ENCODE measurements at places on chromosomes 2 and 18.

- no peak for DNase-seq
These were observed 33.2 kb upstream of the GALNT3 start for GRCh38 chr2:165827016-165827920.

GRCh38 chr2:232393556-232393955, 13.1 kb upstream of the ALPG start:
- no peak for DNase-seq

- no peak for DNase-seq
These were observed 14.0 kb upstream of the BCL2L11 start for GRCh38 chr2:111106706-111107105.

DNA sequence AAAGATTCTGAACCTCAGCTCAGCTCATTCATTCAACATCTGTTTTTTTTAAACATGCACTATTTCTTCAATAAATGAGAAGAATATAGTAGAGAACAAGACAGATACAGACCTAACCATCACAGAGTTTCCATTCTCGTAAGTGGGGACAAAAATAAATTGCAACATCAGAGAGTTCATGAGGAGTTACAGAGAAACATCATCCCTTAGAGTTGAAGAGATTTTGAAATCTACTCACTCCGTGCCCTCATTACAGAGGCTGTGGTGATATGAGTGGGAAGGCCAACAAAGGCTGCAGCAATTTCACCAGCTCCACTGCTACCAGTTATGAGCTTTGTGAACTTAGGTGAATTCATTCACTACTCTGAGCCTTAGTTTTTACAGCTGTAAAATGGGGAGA, 399.3 kb downstream of the BCL11A start:
- DNase-seq, result no peak

- DNase-seq, result no peak
These were observed 33.2 kb downstream of the RAPH1 start for GRCh38 chr2:203501873-203502272.

GRCh38 chr2:189900726-189901125, 116.5 kb downstream of the PMS1 start:
- no peak for DNase-seq

GRCh38 chr2:238655198-238655860, 192.6 kb upstream of the TWIST2 start:
- no peak for DNase-seq

- no peak for DNase-seq
These were observed 86.9 kb downstream of the SLC25A12 start for GRCh38 chr2:171807119-171807518.

DNA sequence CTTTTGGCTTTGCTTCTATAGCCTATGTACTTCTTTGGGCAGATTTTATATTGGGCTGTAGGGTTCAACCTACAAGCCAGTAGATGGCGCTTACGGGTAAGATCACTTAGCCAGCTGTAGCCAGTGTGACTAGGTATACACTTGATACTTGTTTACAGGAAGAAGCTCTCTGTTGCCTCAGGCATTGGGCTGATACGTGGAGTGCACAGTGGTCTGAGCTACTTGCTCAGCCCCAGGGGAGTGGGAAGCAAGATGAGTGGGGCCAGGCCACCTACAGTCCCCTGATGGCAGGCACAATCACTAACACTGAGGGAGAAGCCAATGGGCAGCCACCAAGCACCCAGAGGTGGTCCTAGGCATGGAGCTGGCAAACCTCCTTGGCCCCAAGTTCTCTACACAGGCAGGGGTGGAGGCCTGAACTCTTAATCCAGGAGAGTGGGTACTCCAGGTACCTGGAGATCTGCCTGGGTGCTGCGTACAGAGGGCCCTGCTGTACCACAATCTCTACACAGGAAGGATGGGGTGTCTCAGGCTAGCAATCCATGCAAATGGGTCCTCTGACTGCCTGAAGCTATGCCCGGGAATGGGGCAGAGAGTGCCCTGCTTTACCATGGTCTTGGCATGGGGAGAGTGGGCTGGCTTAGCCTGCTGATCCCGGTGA, 122.2 kb downstream of the NCOA1 start:
- DNase-seq, result no peak

- DNase-seq, result no peak
These were observed 4.8 kb upstream of the CAPN14 start for GRCh38 chr2:31222071-31222470.

DNA sequence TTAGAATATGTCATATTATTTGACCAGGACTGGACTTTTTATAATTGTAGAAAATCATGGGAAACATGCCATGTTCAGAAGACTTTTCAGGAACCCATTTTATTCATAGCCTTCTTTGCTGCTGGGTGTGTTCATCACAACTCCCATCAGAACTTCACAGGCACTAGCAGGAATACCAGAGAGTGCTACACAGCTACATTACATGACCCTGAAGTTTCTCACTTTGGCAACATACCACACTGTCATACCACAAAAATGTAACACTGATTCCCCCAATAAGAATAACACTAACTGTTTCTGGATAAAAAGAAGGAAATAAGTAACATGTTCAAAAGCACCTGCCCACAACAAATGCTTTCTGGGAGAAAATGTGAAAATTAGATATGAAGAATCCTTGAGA, 405.4 kb downstream of the CDH2 start:
- DNase-seq, result no peak

GRCh38 chr18:36086186-36086585, 18.8 kb upstream of the RPRD1A start:
- no peak for DNase-seq

DNA sequence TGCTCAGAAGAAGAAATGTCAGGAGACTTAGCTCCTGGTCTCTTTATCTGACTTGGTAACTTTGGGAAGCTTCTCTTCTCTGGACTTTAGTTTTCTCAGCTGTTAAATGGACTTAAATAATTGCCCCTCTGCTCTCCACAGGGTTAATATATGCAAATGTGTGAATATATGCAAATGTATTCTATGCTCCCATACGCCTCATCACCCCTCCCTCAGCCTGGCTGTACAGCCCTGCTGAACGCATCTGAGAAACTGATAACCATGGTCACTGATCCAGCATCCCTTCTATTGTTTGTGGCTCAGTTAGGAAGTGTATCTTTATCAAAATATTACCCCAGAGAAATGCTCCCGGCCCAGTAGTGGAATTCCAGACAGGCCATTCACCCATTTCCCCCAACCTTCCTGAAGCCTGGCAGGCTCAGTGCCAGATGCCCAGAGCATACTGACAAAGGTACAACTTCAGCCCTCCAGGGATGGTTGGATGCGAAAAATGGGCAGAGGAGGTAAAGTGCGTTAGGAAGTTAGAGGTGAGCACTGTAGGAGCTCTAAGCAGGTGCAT, 103.4 kb downstream of the DYSF start:
- DNase-seq, result no peak

DNA sequence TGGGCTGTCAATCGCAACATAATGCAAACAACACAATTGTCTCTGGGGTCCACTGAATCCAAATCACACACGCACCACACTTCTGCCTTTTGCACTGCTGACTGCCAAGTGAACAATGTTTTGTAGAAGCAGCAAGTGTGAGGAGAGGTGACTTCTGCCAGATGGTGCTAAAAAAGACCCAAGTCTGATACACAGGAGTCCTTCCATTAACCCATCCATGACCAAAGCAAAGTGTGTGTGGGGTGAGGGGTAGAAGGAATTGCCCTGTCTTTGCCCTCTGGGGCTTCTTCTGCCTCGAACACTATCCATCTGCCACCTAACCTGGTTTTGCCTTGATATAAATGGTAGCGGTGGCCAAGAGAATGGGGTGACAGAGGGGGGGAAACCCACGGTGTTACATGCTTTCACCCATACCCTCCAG, 50.0 kb downstream of the C2orf42 start:
- DNase-seq, result no peak

GRCh38 chr2:186771850-186772463, 77.0 kb downstream of the ZSWIM2 start:
- no peak for DNase-seq

DNA sequence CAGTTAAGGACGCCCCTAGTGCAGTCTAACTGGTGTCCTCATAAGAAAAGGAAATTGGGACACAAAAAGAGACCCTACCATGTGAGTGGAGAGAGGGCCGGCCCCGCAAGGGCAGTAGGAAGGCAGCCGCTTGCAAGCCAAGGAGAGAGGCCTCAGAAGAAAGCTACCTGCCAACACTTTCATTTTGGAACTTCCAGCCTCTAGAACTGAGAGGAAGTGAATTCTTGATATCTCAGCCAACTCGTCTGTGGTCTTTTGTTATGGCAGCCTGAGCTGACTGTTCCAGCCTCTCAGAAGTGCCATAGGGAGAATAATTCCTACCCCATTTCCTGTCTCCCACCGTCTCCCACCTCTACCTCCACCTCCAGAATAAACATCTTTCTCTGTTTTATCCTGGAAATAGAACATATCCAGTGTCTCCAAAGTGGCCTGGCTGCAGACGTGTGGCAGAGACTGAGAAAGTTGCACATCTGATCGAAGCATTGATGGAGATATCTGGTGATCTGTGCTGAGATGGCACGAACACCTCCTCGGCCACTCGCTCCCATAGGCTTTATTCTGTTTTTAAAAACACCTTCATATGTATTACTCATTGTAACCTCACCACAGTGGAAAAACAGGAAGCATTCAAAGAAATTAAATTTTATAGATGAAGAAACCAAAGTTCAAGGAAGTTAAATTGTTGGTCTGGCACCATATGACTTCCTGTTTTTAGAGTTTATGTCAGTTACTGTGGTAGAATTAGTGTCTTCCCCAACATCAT, 39.5 kb upstream of the MARCO start:
- no peak for DNase-seq

DNA sequence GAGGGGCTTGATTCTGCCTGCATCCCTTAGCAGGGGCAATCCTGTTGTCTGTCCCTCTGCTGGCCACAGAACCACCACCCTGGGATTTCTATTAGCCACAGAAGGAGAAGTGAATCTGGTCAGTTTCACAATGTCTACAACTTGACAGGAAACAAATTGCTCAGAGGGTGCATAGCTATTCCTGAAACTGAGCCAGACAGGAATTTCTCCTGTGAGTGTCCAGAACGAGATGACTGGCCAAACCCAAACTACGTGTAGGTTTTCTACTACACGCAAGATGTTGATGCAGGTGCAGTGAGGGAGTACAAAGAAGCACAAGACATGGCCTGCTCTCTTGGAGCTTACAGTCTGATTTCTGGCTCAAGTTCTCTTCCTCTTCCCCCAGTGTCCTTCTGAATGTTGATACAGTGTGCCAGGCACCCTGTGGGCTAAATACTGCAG, 201.9 kb downstream of the CLIP4 start:
- DNase-seq, result no peak

- no peak for DNase-seq
These were observed 77.7 kb upstream of the FBXO11 start for GRCh38 chr2:47984041-47984440.

DNA sequence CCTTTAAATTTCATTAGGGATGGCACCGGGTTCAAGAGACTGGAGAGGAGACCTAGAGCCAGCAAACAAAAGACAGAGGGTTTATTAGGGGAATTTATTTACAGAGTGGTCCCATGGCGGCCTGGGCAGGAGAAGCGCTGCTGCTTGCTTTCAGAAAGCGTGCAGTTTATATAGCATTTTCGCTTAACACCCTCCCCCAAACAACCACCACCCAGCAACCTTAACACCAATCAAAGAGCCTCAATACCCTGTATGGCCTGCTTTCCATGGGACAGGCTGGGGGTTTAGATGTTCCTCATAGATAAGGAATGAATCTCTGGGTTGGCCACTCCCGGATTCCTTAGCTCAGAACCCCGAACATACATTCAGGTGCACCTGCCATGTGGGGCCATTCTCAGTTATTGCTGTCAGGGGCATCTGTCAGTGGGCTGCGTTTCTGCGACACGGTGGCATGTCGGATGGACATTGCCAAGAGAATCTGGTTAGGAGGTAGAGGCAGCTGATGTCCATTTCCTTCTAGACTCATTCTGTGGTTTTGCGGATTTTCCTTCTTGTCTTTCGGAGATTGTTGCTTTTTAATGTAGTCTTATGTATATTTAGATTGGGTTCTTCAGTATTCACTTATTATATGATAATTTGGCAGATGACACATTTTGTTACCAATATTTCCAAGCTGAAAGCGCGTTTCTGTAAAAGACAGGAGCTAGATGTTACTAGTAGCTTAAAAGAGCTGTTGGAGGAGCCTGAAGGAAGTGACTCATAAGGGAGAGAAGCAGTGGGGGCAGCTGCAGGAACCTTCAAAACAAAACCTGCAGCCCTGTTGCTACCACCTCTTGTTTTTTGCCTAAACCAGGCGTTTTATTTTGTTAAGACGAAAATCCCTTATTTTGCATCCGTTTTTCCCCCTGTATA, 7.2 kb downstream of the AGAP1 start:
- DNase-seq, result no peak

- DNase-seq, result no peak
These were observed 187.8 kb upstream of the COL3A1 start for GRCh38 chr2:188786368-188786841.

DNA sequence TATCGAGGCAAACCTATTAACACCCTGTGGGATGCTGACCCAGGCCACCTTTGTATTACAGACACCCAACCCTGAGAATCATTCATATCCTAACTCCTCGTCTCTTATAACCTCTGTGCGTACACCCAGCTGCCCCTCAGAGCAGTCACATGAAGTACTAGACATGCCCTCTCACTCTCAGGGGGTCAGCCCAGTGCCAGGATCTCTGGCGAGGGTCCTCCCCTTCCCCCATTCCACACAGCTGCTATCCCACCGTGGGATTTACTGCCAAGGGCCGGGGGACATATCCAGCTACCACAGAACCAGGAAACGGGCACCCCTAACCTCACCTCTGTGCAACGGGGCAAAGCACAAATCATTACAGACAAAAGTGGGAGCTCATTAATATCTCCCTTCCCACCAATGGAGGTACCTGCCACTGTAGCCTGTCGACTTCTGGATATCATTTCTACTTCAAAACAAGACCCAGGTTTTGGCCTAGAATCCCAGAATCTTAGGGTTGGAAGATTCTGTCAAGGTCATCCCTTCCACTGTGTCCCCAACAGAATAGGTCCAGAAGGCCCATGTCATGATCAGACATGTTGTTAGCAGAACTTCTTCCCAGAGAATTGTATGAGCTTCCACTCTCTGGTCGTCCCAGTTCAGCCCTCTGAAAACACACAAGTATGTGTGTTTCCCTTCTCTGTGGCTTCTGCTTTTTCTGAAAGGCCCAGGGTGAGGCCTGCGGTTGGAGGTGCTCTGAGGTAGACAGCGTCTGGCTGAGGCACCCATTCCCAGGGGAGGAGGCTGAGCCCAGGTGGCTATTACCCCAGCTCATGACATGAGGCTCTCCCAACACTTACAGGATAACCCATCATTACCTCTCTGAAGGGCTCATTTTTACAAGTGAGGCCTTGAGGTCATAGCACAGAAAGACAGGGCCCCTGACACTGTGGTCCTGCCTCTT, 1.7 kb downstream of the TMBIM1 start:
- DNase-seq, result no peak

GRCh38 chr2:16817305-16818202, 151.9 kb upstream of the CYRIA start:
- DNase-seq, result no peak

- no peak for DNase-seq
These were observed 47.7 kb upstream of the TMEM247 start for GRCh38 chr2:46431481-46432235.

GRCh38 chr2:6623746-6624145, 242.0 kb downstream of the CMPK2 start:
- no peak for DNase-seq

GRCh38 chr2:183024339-183025095, 13.7 kb downstream of the NCKAP1 start:
- no peak for DNase-seq

GRCh38 chr18:34050661-34051060, 174.1 kb downstream of the NOL4 start:
- no peak for DNase-seq
